ENCODE measurements at places on chromosomes 13 and 19.

- no peak for DNase-seq
Measured at GRCh38 chr19:49539192-49539952, 11.6 kb downstream of the RCN3 start.

GRCh38 chr19:56619121-56619520 lies 23.8 kb upstream of the SMIM17 start:
- DNase-seq, result no peak

GRCh38 chr19:41933693-41934426 lies 5.6 kb upstream of the ERFL start:
- DNase-seq, result no peak

GRCh38 chr19:2823646-2824045 lies 4.0 kb downstream of the ZNF554 start:
- DNase-seq, result no peak

- peak; percentile 60 for DNase-seq
Measured at GRCh38 chr19:58519087-58519354, 589 bp downstream of the ZBTB45 start.

DNA sequence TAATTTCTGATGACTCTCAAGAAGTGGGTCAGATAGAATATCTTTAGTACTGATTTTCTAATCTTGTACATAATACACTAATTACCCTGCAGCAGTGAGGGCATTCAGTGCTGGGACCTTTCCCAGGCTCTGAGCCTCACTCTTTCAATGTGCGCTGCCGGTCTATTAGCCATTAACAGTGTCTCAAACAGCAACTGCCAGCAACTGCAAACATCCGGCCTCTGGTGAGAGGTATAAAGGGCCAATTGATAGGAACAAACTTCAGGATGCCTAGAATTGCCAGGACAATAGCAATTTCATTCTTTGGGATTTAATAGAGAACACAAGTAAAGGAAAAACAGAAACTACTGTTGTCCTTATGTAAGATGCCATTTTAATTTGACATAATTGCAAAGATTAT lies 604.4 kb upstream of the SPRY2 start:
- DNase-seq, result no peak

GRCh38 chr19:17616961-17617806 lies 61.7 kb downstream of the COLGALT1 start:
- DNase-seq, result peak; percentile 23
